ENCODE measurements at places on chromosomes 6 and 20.

GRCh38 chr20:58155148-58155925, 73.1 kb downstream of the ANKRD60 start:
- DNase-seq, result no peak

- DNase-seq, result no peak
Measured at GRCh38 chr6:100593522-100593921, 128.8 kb upstream of the SIM1 start.

DNA sequence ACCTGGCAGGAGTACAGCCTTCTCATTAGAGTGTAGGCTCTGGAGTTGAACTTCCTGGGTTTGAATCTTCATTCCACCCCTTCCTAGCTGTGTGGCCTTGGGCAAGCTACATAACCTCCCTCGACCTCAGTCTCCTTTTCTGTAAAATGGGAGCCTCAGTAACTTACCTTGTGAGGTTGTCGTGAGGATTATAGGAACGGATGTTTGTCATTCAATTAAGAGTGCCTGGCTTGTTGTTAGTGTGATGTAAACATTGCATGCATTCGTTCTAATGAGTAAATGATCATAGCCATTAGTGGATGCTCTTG, 45.2 kb downstream of the TOX2 start:
- DNase-seq, result no peak

DNA sequence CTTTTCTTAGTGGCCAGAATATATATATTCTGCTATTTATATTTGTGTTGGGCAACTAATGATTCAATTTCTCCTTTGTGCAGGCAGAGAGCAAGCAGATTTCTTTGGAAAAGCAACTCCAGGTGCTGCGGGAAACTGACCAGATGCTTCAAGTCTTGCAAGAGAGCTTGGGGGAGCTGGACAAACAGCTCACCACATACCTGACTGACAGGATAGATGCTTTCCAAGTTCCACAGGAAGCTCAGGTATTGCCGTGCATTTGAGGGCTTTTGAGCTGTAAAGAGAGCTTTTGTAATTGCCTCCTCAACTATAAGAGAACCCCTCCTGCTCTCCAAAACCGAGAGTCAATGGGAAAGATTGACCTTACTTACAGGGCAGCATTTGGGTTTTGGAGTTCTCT, 203.5 kb downstream of the UTRN start:
- DNase-seq, result no peak

GRCh38 chr6:149513915-149514314, 29.1 kb upstream of the ZC3H12D start:
- DNase-seq, result no peak

GRCh38 chr6:66662196-66662595, 955.2 kb upstream of the EYS start:
- DNase-seq, result no peak

DNA sequence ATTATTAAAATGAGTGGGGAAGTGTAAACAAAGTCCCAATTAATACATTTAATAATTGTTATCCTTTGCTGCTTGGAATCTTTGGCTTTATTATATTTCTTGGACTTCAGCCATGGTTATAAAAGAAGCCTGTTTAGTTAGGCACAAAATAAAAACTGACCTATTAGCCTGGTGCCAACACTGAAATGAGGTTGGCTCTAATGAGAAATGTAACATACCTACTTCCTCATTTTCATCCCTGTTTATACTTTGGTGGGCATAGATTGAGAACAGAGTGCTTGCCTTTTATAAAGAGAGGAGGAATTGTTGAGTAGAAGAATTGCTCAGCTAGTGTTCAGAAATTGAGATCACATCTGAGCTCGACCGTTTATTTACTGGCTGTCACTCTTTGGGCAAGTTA, 471.3 kb downstream of the UTRN start:
- DNase-seq, result no peak

GRCh38 chr6:142167486-142167885, 20.4 kb downstream of the VTA1 start:
- DNase-seq, result no peak

GRCh38 chr20:56656632-56657031, 27.5 kb downstream of the TFAP2C start:
- DNase-seq, result no peak

DNA sequence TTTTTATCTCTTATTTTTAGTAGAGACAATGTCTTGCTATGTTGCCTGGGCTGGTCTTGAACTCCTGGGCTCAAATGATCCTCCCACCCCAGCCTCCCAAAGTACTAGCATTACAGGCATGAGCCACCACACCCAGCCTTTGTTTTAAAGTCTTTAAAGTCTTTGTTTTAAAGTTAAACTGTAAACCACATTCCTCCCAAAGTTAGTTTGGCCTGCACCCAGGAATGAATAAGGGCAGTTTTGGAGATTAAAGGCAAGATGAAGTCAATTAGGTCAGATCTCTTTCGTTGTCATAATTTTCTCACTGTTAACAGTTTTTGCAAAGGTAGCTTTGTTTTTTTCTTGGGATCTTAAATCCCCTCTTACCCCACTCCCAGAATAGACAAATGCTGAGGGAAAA, 63.8 kb downstream of the UBR2 start:
- DNase-seq, result no peak

DNA sequence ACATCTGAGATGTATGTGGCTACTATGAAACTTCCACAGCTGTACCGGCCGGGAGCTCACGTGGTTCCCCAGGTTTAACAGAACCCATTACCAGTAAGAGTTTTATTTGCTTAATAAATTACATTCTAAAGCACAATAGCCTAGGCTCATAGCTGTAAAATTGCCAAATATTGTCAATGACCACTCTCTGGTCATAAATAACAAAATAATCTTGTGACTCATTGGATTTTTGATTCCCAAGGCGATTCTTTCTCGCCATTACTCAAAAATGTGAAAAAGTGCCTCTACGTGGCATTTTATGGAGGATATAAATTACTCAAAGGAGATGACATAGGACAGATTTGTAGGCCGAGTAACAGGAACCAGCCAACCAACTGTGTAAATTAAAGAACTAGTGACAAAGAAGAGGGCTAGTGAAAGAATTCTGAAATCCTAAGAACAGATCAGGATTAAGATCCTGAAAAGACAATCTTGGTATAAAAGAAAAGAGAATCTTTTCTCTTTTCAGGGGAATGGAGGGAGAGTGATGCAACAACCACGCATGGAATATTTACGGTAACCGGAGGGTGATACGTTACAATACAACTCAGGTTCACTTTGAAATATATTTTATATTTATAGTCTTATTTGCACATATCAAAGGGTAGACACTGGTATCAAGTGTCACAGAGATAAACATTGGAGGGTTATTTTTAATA, 199.7 kb downstream of the FOXC1 start:
- no peak for DNase-seq

GRCh38 chr20:31698803-31699718, 23.6 kb downstream of the BCL2L1 start:
- DNase-seq, result no peak

- no peak for DNase-seq
Measured at GRCh38 chr20:59190466-59190865, 26.8 kb downstream of the ZNF831 start.

DNA sequence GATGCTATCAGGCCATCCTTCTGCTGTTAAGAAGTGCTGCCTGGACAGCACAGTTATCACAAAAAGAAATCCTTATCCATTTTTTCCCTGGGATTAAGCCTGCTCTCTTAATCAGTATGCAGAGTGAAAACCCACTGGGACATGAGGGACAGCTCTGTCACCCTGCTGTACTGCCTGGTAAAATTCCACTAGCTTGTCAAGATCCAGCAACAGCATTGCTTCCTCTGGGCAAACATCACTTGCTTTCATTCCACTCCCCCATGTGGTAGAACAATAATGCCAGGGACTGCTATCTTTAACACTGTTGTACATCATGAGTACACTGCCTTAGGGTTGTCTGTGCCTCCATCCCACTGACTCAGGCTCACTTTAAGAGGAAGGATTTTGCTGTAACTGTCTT, 331.3 kb downstream of the KIF16B start:
- no peak for DNase-seq

- DNase-seq, result no peak
Measured at GRCh38 chr6:19268117-19268516, 569.1 kb upstream of the ID4 start.

DNA sequence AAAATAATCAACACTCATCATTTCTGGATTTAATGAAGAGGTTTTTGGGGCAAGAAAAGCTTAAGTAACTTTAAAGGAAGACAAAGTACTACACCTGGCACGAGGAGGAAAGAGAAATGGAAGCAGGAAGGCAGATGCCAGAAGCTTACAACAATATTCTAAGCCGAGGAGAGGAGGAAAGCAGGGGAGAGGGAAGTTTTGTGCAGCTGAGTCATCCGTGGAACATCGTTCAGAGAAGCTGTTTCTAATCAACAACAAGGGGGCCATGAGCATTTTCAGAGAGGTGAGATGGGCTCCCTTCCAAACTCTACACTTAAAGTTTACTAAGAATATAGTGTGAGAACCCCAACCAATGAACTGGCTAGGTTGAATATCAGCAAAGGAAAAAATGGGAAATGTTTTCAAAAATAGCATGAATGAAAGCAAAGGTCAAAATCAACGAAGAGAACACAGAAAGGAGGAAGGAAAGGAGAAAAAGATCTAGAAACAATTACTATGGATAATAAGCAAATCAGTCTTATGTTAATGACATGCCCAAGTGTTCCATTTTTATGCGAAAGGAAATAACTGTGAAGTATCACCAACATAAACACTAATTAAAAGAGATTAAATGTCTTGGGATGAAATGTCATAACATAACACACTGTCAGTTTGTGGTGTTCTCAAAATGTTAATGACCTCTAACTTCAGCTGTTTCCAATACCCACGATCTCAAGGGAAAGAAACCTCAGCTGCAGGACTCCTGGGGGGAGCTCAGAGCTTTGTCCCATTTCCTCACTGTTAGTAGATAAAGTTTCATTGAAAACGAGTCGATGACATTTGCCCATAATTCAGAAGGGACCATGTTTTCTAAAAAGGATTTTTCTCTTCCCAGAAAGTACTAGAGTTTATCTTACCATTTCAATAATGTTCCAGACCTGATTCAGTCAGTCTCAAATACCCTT, 203.4 kb upstream of the STXBP5 start:
- no peak for DNase-seq
